ENCODE measurements at places on chromosomes 3 and 15. TPM values are rescaled to one million over a fixed set of nuclear protein-coding genes. Genes with fewer than 3 reads are reported as not detected.

Gene SNUPN
- total RNA-seq: 7.0 TPM

Gene EIF2B5
- total RNA-seq: 9.9 TPM

Gene GNAT1
- not detected for total RNA-seq

Gene BRK1
- total RNA-seq: 32.7 TPM

Gene TRAT1
- total RNA-seq: not detected

Gene TEX9
- 7.9 TPM for total RNA-seq

Gene HGD
- 14.2 TPM for total RNA-seq
